ENCODE measurements at places on chromosomes 12 and 14. TPM values are rescaled to one million over a fixed set of nuclear protein-coding genes. Genes with fewer than 3 reads are reported as not detected.

DNA sequence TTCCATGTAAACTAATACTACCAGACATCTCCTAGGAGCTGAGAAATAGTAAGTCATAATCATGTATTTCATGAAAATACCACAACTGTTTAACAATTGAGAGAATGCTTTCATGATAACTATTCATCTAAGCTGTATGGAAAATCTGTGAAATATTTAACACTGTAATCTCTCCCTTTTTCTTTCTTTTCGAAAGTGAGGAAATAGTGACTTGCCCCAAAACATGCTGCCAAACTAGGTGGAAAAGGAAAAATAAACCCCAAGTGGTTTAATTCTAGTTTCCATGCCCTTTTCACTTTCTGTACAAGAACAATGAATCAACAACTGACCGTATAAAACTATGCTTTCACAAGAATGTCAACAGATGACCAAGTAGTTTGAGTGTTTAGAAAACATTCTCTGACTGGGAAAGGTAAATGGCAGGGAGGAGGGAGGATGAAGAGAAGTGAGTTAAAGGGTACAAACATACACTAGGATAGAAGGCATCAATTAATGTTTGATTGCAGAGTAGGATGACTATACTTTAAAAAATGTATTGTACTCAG is 147.5 kb upstream of the AVPR1A start:
- no peaks in the 10 kb centered on the region for H3K4me1 ChIP-seq
- no peaks in the 10 kb centered on the region for H3K36me3 ChIP-seq
- H3K4me3 ChIP-seq, result no peak overlapping the region
- no peak overlapping the region for H3K27ac ChIP-seq
- no peak for DNase-seq
- no peaks in the 10 kb centered on the region for H3K27me3 ChIP-seq

DNA sequence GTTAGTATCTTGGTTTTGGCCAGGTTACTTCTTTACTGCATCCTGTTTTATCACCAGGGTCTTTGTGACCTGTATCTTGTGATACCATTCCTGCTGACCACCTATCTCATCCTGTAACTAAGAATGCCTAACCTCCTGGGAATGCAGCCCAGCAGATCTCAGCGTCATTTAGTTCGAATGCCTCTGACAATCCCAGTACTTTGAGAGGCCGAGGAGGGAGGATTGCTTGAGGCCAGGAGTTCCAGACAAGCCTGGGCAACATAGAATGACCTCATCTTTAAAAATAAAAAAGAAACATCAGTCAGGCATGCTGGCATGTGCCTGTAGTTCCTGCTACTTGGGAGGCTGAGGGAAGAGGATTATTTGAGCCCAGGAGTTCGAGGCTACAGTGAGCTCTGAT is 206.5 kb downstream of the SUDS3 start:
- DNase-seq, result no peak
- H3K27ac ChIP-seq, result no peak overlapping the region
- no peaks in the 10 kb centered on the region for H3K27me3 ChIP-seq
- no peaks in the 10 kb centered on the region for H3K36me3 ChIP-seq

Gene CNOT2
- polyA plus RNA-seq, result 114 TPM

Gene NFE2
- polyA plus RNA-seq, result 0.61 TPM

Gene IAPP
- not detected for polyA plus RNA-seq

All from naive thymus-derived CD4-positive, alpha-beta T cell (primary cell).